ENCODE measurements at places on chromosomes 11 and 22.

- no peak for DNase-seq
Measured at GRCh38 chr11:128688896-128689546, 4.9 kb upstream of the FLI1 start.

- no peak for DNase-seq
Measured at GRCh38 chr11:130429120-130429681, 792 bp upstream of the ADAMTS8 start.

GRCh38 chr11:65204646-65205601 is 23.2 kb downstream of the CAPN1 start:
- DNase-seq = no peak

DNA sequence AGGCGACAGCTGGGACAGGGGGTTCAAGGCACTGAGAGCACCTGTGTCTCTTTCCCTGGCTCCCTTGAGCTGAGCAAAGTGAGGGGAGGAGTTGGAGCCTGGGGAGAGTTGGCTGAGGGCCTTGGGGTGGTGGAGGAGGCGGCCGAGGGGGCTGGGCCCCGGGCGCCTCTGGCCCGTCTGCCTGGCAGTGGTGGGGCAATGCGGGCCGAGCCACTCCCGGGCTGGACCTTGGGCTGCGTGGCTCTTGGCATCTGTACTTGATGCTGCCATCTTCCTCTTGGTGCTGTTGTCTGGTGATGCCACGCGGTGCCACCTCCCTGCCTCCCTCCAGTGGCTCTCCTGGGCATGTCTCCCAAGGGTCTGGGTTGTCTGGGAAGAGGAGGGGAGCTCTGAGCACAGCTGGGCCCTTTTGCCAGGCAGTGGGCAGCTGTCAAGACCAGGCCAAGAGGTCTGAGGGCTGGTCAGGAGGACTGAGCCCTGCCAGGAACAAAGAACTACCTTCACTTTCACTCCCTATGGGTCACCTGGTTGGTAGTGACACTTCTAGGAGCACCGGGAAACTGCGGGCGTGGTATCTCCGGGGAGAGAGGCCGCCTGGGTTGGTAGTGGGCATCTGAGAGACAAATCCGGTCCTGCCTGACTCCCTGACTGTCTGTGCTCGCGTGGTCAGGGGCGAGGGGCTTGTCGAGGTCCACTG is 1.3 kb downstream of the GRIK4 start:
- DNase-seq = no peak

- no peak for DNase-seq
Measured at GRCh38 chr11:95337972-95338429, 107.0 kb upstream of the SESN3 start.

- DNase-seq = no peak
Measured at GRCh38 chr11:76337923-76338322, 43.0 kb downstream of the THAP12 start.

- peak; percentile 59 for DNase-seq
Measured at GRCh38 chr11:45899448-45900174, 7.5 kb downstream of the FREY1 start.

- no peak for DNase-seq
Measured at GRCh38 chr11:68256331-68256741, 15.4 kb downstream of the C11orf24 start.

DNA sequence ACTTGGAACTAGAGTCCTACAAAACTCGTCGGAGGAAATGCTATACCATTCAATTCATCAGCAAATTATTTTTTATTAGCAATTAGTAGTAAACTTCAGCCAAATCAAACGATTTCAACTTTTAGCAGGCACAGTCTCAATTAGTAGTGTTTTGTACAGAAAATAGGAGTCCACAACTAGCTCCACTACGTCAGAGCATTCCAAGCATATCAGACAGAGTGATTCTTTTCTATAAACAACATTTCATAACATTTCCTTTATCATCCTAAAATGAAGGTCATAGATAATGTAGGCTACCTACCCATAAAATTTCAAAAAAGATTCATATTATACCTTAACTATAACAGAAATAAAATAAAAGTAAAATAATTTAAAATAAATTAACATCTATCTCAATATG is 169.9 kb downstream of the KIF18A start:
- no peak for DNase-seq

- peak; percentile 16 for DNase-seq
Measured at GRCh38 chr11:105718641-105719040, 108.8 kb downstream of the GRIA4 start.

DNA sequence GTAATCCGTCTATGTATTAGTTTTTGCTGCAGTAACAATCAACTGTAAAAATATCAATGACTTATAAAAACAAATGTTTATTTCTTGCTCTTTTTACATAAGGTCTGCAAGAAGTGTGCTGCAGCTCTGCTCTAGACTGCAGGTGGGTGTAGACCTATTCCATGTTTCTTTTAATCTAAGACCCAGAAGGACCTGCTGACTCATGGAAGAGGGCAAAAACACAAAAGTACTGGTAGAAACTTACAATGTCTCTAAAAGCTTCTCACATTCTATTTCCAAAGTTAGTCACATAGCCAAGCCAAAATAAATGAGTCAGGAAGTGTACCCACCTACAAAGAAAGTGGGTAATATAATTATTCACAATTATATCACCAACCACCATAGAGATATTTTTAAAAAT is 435.9 kb upstream of the FAT3 start:
- DNase-seq = no peak

DNA sequence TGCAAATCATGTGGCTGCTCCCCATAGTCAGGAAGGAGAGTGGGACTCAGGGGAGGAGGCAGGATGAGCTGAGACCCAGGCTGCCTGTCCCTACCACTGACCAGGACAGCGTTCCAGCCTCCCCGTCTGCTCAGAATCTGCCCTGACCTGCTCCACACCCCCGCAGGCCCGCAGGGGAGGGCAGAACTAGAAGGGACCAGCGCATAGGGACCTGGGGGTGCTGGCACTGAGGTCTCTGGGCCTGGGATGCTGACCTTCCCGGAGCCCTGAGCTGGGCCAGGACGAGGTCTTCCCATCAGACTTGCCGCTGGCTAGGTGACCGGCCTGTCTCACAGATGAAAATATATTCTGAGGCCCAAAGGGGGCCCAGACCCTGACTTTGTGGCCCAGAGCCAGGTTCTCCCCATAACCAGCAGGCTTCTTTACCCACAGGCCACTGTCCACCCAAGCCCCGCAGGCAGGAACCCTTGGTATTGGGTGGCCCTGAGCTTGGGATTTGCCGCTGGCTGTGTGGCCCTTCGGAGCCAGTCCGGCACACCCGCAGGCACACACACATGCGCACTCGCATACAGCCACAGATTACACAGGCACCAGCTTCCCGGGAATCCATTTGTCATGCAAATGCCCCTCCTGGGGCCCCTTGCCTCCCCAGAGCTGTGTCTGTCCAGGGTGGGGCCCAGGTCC is 13.8 kb upstream of the PIM3 start:
- no peak for DNase-seq

DNA sequence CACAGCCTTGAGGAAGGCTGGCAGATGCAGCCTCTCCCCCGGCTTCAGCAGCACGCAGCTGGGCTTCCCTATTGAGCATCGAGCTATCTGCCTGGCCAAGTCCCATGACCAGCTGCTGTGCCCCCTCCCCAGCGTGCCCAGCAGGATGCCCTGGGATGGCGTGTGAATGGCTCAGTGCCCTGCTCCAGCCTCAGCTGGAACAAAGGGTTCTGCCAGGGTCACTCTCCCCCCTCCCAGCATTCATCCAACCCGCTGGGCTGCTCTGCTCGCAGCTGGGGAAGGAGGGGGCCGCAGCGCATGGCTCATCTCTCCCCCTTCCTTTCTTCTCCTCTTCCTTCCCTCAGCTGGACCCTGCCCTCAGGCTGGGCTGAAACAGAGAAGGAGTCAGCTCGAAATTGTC is 14.5 kb downstream of the LRP4 start:
- DNase-seq = no peak

- DNase-seq = no peak
Measured at GRCh38 chr11:12544986-12545775, 129.0 kb upstream of the TEAD1 start.

- no peak for DNase-seq
Measured at GRCh38 chr11:132777067-132777975, 755.0 kb downstream of the OPCML start.
